Fibroblast of skin of right biceps (primary cell): ENCODE measurements at places on chromosomes 6 and 20.

DNA sequence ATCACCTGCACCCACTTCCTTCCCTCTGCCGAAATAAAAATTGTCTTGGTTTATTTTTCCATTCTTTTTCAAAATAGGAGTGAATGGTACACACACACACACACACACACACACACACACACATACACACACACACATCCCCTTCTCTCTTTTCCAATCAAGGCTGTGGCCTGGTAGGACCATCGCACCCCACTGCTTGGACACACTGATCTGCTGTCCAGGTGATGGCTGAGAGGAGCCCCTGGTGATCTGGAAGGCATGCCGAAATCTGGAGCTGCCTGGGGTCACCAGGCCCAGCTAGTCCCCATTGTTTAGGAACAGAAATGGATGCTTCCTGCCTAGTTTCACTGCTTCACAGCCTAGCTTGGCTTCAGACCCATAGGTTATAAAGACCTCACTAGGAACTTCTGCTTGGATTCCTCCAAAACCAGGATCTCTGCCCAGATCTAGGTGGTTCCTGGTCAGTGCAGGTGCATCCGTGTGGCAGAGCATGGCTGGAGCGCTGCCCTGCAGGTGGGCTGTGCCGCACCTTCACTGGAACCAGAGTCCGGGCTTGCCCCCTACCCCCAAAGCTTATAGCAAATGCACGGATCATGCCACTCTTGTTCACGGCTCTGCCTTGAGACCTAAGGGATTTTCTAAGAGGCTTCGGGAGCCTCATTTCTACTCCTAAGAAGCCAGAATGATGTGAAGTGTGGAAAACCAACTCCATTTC is 42.9 kb upstream of the DACT2 start:
- DNase-seq: no peak

DNA sequence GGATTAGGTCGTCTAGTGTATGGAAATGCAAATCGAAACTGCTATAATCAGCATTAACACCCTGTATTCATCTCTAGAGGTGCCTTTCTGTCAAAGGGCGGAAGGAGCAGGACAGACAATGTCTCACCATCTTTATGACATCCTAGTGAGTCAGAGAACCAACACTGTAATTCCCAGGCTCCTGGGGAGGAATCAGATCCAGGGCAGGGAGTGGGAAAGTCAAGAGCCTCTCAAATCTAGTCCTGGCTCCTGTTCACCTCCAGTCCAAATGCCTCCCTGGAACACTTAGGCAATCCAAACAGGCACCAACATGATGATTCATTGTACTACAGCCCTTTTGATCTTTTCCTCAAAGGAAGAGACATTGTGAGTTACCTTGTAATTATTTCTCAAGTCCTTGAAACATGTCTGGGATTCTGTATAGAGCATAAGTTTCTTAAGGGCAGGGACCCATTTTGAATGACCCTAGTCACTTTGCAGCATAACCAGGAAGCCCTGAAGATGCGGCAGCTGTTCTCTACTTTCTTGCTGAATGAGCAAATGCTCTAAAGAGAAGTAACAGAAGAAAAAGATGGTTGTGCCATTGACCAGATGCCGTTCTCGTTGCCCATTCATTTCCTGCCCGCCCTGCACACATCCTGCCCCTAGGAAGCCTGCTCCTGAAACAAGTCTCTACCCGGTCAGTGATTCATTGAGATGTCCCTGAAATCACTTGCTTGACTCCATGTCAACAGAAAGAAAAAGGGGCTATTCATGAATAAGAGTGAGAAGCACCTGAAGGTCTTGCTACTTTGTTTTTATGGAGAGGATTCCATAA is 112.8 kb upstream of the JARID2 start:
- peak; percentile 90 for DNase-seq

DNA sequence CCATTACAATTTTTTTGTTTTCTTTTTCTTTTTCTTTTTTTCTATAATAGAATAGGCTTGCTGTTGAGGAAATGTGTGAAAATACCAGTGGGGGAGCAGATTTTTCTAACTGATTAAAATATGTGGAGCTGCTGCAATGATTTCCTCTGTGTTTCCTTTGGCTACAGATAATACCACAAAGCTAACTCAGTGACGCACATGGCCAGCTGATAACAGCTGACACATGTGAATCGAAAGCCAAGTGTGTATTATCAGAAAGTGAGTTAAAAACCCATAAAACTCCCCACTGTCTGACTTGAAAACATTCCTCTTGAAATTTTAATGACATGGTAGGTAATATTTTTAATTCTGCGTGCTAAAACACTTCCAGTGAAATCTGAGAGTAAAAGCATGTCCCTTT is 70.8 kb upstream of the AHI1 start:
- peak; percentile 92 for DNase-seq

DNA sequence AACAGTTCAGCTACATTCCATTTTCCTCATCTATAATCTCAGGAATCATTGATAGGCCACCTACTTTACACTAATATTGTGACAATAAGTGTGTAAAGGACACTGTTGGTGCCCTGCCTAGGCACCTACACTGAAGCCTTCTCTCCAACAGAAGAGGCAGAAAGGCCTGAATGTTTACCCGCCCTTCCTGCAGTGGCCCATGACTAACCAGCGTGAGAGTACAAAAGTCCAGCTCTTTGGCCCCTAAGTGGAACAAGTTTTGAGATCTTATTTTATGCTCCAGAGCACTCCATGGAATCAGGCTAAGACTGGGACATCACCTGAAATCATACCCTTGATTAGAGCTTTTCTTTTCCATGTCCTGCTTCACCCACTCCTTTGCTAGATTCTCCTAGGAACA is 359.7 kb downstream of the ARHGAP18 start:
- no peak for DNase-seq

GRCh38 chr6:9646342-9647070 is 768.4 kb downstream of the TFAP2A start:
- peak; percentile 12 for DNase-seq

- DNase-seq: no peak
Observed at GRCh38 chr6:18820725-18821124, 433.6 kb downstream of the RNF144B start.

DNA sequence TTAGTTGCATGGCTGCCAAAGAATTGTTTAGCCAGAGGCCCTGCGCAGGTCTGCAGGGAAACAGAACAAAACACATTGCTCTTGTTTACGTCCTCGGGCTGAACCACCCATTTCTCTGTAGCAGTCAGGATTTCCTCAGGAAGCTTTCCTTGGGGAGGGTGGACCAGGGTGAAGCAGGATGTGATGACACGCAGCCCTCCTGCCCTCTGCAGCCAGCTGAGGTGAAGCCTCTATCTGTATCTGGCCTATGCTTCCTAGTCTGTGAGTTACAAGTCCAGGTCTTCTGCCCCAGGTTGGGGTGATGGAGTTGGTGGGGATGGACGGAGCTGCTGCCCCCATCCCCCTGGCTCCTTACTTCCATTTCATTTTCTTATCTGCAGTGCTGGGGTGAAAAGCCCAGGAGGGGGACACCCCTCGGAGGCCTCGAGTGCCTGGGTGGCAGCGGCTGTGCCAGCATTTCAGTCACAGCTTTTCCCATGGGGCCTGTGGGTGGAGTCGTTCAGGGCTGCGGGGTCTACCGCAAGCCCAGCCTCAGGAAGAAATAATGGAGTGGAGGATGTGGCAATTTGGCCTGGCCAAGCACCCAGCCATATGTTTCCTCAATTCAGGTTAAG is 24.9 kb downstream of the SASH1 start:
- peak; percentile 56 for DNase-seq

- DNase-seq: no peak
Observed at GRCh38 chr6:37966801-37967200, 147.3 kb downstream of the ZFAND3 start.

DNA sequence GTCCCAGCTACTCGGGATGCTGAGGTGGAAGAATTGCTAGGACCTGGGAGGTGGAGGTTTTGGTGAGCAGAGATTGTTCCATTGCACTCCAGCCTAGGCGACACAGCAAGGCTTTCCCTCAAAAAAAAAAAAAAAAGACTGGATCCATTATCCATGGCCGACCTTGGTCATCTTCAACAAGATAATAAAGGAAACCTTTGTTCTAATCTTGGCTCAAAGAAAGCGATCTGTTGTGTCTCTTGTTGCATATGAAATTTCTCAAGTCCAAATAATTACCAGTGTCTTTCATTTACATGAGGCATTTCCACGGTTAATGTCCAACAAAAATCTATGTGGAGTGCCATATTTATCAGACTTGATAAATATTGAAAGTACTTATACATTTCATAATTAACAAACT is 23.7 kb upstream of the KIF16B start:
- no peak for DNase-seq

DNA sequence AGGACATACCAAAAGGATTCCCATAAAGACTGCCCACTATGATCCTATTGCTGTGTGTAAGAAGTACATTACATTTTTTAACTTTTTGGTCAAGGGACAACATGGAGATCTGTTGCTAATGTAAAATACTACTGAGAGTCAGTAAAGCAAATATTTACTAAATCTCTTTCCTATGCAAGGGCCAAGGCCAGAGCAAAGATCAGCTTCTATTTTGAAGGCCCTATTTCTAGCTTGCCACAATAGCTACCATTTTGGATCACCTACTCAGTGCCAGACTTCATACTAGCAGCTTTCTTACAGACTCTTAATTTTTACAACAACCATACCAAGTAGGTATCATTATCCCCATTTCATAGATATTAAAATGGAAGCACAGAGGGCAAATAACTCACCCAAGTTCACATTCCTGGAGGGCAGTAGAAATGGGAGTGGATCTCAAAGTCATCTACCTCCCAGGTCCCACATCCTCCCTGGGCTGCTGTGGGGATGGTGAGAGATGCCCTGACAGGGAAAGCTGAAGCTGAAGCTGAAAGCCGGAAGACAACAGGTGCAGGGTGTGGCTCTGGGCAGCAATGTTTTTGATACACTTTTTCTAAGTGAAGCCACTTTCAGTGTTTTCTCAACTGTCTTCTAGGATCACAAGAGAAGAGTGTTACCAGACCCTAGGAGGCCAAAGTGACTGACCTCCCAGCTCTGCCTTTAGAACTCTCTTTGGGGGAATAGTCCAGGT is 321.2 kb downstream of the UBE3D start:
- no peak for DNase-seq

DNA sequence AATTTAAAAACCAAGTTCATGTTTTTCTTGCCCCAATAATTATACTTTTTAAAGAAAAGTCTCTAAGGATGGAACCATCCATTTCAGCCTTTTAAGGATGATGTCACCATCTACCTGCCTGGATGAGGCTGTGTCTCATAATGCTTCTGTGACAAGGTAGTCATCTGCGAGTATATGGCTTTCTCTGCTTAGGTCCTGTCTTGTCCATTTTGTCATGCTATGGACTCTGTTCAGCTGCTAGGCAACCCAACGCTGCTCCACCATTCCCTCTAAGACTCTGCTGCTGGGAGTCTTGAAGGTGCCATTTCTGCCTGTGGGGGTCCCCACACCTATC is 459.8 kb upstream of the RUNX2 start:
- no peak for DNase-seq

GRCh38 chr6:3946778-3947177 is 97.6 kb downstream of the FAM50B start:
- peak; percentile 44 for DNase-seq

- DNase-seq: no peak
Observed at GRCh38 chr6:110415086-110415916, at the start of gene DDO. Gene DDO (minus strand): TSS chr6:110415575. CDS start chr6:110413462, 2,113 bp downstream.

- peak; percentile 93 for DNase-seq
Observed at GRCh38 chr6:10759312-10759839, 11.8 kb downstream of the TMEM14B start.

DNA sequence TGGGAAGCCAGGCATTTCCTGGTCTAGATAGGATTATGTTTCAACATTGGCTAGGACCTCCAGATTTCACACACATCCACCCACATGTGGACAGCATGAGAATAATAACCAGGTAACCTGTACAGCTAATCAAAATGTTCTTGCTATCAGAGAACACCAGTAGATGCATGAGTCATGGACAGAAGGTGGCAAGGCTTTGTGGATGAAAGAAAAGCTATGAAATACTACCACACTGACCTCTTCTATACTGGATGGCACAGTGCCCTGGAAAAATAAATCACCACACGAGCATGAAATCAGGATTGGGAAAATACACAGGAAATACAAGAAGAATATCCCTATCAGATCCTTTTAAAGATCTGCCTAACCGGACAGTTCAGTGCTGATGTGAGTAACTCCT is 113.0 kb downstream of the GMDS start:
- no peak for DNase-seq

DNA sequence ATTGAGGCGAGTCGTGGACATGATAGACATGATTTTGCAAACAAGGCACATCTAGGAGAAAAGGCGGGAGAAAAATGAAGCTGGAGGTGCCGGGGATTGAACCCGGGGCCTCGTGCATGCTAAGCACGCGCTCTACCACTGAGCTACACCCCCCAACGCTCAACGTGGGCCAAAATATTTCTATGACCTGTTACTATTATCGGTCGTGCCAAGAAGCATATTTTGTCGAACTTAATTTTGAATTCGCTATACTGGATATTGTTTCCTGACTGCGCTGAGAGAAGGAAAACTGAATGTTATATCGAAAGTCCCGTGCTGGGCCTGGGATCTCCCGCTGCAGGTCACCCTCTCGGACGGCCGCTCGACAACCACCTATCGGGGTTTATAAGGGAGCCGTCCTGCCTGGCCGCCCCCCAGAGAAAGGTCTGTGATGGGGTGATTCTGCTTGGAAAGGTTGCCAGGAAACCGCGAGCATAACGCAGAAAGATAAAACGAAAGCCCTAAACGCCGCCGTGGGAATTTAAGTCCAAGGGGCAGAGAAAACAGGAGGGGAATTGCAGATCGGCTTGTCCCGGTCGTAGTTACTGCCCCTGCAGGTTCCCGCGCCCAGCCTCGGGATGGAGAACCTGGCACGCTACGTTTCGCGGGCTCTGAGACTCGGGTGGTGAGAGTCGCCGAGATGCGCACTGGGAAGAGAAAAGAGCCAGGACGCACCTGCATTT is 60.0 kb downstream of the TRIM27 start:
- DNase-seq: peak; percentile 81

DNA sequence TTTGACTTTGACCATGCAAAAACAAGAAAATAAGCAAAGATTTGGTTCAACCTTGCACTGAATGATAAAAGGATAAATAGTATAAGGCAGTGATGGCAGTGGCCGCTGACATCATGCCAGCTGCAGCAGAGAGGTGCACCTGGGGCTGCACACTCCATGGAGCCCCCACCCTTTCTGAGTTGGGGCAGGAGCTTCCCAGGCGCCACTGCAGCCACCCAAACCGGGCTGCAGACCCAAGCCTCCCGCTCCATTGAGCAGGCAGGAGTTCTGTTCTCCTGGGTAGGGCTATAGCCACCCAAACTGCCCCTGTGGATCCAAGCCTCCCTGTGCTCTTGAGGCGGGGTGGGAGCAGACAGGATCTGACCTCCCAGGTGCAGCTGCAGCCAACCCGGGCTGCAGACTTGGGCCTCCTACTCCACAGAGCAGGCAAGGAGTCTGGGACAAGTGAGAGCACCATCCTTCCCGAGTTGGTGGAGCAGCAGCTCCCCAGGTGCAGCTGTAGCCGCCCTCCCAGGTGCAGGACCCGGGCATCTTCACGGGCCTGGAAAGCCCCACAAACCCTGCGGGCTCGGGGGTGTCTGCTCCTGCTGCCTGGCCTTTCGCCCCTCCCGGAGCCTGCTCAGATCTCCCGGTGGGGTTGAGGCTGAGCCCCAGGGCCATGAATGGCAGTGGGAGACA is 537.9 kb downstream of the TENT5A start:
- no peak for DNase-seq
